ENCODE measurements at places on chromosomes 11 and 22.

GRCh38 chr11:28799316-28799715 lies 691.1 kb downstream of the METTL15 start:
- DNase-seq = no peak

DNA sequence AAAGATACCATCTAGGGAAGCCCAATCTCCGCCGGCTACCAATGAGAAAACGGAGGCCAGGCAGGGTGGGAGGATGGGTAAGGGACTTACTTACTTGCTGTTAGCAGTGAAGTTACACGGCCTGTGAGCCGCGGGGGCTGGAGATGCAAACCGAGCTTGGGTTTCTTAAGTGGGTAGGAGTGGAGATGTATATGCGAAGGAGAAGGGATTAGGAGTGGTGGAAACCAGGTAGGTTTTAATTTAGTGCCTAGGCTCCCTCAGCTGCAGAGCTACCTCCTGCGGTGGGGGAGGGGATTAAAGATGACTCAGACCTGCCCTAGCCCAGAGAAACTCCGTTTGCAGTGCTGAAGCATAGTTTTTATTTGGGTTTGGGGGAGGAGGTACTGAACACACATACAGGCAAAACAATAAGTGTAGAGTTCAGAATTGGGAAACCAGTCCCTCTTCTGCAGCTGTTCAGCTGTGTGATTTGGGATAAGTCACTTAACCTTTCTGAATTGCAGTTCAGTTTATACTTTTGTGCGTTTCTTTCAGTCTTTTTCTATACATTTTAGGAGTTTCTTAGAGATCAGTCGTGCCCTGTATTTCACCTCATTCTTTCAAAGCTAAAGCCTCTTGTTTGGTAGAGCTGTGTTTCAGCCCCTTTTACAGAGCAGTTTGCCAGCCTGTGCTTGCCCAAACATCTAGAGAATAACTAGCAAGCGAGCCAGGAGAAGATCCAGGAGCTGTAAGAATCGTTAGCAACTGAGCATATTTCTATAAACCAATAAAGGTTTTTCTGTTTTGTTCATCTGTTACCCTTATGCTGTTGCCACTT lies 596 bp upstream of the TNRC6B start:
- peak; percentile 59 for DNase-seq

GRCh38 chr11:43359422-43359818 lies 700 bp downstream of the TTC17 start:
- peak; percentile 4 for DNase-seq

GRCh38 chr11:89182773-89183518 lies 5.3 kb downstream of the TYR start:
- DNase-seq = no peak

DNA sequence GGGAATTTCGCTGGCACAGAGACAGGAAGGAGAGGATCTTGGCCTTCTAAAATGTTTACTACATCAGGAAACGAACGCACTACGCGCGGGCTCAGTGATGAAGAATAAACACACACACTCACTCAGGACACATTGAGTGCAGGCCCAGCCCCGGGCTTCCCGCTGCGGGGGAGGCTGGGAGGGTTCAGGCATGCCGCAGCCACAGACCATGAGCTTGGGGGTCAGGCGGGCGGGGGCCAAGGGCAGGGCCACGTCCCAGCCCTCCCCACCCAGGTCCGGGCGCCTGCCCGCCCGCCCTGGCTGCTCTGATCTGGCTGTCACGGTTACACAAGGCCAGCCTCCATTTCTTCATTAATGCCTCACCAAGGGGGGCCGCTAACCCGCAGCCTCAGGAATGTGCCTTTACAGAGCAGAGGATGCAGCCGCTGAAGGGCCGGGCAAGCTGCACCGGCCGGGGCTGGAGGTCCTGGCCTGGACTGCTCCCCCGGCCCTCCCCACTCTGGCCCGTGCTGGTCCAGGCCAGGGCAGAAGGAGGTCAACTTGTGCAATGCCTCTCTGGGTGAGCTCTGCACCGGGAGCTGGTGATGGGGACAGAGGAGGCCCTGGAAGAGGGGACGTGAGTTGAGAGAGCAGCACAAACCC lies 41.7 kb downstream of the IGF2 start:
- DNase-seq = no peak

DNA sequence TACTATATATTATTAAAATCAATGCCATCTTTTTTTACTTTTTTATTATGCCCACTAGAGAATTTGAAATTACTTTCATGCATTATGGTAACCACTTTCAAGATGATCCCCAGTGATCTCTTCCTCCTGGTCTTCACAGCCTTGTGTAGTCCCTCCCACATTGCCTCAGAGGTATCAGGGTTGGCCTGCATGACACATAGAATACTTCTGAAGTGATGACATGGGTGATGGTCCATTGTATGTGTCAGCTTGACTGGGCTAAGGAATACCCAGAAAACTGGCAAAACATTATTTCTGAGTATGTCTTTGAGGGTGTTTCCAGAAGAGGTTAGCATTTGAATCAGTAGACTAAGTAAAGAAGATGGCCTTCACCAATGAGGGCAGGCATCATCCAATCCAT lies 14.2 kb upstream of the ISX start:
- no peak for DNase-seq

Data from activated naive CD8-positive, alpha-beta T cell treated with anti-CD3 and anti-CD28 coated beads, Interleukin-2, amount 50 U/mL, for 16 hours (primary cell).